Foreskin keratinocyte (primary cell): ENCODE measurements at places on chromosomes 13 and 19.

DNA sequence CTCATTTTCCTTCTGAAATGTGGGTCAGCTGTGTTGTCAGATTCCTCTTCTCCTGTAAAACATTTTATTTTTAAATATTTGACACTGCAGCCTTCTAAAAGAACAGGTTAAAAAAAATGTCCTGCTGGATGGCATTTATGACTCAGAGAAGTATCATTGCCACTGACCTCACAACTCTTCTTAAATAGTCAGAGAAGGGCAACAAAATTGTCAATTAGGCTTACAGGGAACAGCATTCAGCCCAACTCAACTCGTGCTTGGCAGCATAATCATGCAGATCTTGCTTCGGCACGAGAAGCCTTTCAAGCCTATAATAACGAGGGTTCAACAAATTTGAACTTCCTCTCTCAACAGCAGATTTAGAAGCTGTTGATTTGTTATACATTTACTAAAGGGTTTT, 296.7 kb upstream of the DACH1 start:
- DNase-seq, result peak; percentile 45

DNA sequence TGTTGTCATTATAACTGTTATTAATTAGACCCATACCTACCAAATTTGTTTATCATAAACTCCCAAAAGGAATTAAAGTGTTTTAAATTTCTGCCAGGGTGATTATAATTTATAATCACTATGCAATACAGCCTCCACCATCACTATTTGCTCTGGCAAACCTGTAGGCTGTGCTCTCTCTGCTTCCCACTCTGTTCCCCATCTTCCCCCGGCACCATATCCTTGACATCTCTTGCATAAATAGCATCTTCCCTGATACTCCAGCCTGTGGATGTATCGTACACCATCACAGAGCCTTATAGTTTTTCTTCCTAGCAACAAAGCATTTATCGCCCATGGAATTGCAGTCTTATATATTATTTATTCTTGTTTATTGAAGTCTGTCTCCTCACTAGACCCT, 181.5 kb upstream of the TSC22D1 start:
- DNase-seq, result no peak

- no peak for DNase-seq
Measured at GRCh38 chr13:111614009-111614408, 293.6 kb downstream of the TEX29 start.

GRCh38 chr19:13056052-13056660, 46.5 kb downstream of the LYL1 start:
- DNase-seq, result peak; percentile 69

GRCh38 chr19:29800100-29800825, 11.5 kb upstream of the CCNE1 start:
- DNase-seq, result no peak

DNA sequence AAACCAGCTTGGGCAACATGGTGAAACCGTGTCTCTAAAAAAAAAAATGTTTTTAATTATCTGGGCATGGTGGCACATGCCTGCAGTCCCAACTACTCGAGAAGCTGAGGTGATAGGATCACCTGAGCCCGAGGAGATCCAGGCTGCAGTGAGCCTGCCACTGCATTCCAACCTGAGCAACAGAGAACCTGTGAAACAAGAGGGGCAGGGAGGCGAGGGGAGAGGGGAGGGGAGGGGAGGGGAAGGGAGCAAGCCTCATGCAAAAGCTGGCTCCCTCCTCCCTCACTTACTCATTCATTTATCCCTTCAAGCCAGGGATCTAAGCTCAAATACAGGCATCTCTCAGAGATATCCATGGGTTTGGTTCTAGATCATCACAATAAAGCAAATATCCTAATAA, 8.9 kb downstream of the ATP7B start:
- no peak for DNase-seq

GRCh38 chr19:39816287-39817048, 17.5 kb downstream of the DYRK1B start:
- DNase-seq, result no peak

DNA sequence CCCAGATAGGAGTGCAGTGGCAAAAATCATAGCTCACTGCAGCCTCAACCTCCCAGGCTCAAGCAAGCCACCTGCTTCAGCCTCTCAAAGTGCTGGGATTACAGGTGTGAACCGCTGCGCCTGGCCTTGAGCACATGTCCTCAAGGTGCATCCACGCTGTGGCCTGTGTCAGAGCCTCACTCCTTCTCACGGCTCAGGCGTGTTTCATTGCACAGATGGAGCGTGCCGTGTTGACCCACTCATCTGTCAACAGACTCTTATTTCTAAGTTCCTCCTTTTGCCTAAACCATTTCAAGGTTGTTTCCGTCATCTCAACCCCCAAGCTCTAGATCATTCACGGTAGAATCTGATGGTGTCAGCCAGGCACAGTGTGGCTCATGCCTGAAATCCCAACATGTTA, 28.2 kb downstream of the ATP8B3 start:
- no peak for DNase-seq
